ENCODE measurements at places on chromosomes 1 and 21.

DNA sequence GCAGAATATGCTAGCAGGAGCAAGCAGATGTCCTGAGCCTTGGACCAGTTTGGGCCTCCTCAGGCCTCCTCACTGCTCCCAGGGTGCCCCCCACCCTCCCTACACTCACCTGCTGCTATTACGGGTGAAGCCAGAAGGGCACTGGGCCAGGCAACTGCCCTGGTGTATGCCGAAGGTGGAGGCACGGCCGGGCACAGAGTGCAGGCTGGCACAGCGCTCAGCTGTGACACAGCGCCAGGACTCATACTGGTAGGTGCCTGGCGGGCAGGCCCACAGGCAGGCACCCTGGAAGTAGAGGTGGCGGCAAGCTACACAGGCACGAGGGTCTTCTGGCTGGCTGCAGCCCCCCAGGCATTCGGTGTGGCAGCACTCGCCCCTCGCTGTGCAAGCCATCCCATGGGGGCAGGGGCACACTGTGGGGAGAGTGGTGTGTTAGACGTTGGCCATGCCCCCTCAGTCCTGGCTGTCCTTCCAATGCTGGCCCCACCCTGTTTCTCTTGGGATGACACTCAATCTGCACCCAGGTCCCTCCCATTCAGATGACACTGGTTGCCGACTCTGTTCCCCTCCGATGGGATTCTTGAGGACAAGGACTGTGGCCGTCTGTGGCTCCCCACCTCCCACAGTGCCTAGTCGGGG, 7.0 kb downstream of the INSRR start:
- no peak for DNase-seq

GRCh38 chr1:214067853-214068703, 80.3 kb downstream of the PROX1 start:
- no peak for DNase-seq

DNA sequence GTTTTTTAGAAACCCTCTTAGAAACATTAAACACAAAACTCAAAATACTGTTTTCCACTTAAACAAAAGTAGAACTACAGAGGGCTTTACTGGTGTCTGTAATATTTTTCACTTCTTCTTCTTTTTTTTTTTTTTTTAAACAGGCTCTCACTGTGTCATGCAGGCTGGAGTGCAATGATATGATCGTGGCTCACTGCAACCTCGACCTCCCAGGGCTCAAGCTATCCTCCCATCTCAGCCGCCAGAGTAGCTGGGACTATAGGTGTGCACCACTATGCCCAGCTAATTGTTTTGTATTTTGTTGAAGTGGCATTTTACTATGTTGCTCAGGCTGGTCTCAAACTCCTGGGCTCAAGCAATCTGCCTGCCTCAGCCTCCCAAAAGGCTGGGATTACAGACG, 194.8 kb downstream of the DAB1 start:
- DNase-seq: no peak

GRCh38 chr21:44450402-44450801, 4.9 kb upstream of the LRRC3 start:
- DNase-seq: no peak

DNA sequence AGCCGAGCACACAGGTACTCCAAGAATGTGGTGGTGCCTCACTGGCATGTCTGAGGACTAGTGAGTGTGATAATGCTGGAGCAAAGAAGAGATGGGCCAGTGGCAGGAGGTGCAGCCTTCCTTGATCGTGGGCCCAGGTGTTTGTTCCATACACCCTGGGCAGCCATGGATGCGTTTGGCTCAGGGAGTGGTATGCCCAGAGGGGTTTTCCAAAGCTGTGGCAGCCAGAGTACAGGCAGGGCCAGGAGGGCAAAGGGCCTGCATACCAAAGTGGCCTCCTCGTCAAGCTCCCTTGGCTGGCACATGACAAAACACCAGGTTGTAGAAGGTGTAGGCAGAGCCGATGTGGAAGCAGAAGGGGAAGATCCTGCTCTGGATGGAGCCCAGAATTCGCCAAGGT, 19.0 kb downstream of the PARS2 start:
- no peak for DNase-seq

DNA sequence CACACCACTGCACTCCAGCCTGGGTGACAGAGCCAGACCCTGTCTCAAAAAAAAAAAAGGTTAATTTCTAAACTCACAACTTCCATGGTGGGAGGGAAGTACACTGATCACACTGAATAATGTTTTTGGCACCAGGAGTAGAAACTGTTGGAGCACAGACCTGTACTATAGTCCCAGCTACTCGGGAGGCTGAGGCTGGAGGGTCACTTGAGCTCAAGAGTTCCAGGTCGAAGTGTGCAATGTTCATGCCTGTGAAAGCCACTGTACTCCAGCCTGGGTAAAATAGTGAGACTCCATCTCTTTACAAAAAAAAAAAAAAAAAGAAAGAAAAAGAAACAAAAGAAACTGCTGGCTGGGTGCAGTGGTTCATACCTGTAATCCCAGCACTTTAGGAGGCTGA, 35.3 kb downstream of the TMEM50B start:
- DNase-seq: no peak

- DNase-seq: peak; percentile 56
These were observed 62.7 kb upstream of the IPO9 start for GRCh38 chr1:201766131-201766866.

GRCh38 chr1:173426057-173426456, 51.1 kb upstream of the PRDX6 start:
- no peak for DNase-seq

GRCh38 chr1:151568626-151569088, 28.5 kb downstream of the TUFT1 start:
- DNase-seq: no peak

DNA sequence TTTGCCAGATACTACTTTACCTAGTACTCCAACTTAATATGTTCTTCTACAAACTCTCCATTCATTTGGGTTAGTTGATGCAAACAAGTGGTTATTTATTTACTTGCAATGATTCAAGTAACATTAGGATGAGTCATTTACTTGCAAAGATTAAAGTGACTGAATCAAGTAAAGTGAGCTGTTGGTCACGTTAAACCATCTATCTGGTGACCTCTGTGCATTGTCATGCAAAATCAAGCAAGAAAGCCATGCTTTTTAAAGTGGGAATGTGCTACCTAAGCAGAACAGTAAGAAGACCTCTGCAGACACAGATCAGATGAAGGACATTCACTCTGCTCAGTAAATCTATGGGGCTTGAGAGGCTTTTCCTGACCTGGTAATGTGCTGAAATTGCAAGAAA, 254.7 kb downstream of the LRRIQ3 start:
- no peak for DNase-seq

DNA sequence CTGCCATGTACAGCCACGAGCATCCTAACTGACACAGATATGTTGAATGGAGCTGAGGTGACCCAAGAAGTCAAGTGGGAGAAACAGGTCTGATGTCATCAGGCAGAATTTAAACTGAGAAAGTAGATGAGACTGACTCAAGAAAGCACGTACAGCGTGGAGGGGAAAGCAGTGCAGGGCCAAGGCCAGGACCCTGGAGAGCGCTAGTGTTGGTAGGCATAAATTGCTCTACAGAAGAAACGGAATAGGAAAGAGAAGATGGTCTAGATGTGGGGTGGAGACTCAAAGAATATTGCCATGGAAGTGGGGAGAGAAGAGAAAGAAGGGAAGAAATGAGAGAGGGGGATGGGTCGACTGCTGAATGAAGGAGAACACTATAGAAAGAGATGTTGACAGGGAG, 45.3 kb upstream of the GJB5 start:
- no peak for DNase-seq

DNA sequence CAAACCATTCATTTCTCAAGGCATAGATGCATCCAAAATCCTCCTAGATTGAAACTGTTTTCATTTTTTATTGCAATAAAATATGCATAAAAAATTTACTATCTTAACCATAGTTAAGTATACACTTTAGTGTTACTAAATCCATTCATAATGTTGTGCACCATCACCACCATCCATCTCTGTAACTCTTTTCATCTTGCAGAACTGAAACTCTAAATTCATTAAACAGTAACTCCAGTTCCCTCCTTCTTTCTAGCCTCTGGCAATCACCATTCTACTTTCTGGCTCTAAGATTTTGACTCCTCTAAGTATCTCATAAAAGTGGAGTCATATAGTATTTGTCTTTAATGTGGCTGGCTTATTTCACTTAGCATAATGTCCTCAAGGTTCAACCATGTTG, 236.8 kb downstream of the SMYD3 start:
- no peak for DNase-seq

DNA sequence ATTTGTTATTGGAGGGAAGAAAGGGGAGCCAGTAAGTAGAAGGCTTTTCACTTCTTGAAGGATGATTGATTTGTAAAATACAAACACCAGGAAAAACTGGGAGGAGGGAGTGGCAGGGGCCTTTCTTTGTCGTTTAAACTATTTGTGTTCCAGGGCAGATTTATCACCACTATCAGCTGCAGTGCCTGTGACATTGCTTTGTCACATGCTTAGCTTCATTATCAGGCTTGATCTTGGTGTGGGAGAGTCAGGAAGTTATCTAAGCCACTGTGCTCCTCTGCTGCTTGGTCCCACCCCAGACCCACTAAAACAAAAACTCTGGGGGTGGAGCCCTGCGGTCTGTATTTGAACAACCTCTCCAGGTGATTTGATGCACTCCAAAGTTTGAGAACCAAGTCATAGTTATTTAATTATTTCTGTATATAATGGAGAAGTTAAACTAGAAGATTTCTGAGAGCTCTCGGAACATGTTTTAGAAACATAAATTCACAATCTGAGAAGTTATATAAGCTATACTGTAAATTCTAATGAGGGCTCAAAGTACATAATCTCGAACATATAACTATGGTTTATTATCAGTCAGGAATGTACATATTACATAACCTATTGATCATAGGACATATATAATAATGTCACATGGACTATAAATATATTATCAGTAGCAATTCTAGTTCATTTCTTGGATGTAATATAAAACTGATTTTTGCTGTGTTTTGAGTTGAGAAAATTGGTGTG, 87.9 kb downstream of the CDC14A start:
- peak; percentile 69 for DNase-seq

- peak; percentile 72 for DNase-seq
These were observed 18.1 kb downstream of the KNCN start for GRCh38 chr1:46533179-46533864.

- no peak for DNase-seq
These were observed 26.1 kb upstream of the RGL1 start for GRCh38 chr1:183778568-183779433.

DNA sequence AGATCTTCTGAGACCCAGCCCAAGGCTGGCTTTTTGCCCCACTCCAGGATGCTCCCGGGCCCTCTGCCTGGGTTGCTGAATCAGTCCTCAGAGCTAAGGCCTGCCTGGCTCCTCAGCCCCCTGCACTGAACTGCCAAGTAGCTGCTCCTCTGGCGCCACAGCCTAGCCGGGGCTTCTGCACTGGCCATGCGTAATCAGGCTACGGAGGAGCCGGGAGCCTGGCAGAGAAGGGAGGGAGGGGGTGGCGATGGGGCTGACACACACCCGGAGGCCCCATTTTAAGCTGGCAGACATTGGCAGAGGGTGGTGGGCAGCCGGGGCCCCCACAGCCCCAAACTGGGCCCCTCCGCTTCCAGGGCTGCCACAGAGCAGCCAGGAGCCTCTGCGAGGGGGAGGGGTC, 38.7 kb downstream of the ALPL start:
- DNase-seq: no peak

- no peak for DNase-seq
These were observed 616.7 kb downstream of the NPHP4 start for GRCh38 chr1:5375481-5375880.

DNA sequence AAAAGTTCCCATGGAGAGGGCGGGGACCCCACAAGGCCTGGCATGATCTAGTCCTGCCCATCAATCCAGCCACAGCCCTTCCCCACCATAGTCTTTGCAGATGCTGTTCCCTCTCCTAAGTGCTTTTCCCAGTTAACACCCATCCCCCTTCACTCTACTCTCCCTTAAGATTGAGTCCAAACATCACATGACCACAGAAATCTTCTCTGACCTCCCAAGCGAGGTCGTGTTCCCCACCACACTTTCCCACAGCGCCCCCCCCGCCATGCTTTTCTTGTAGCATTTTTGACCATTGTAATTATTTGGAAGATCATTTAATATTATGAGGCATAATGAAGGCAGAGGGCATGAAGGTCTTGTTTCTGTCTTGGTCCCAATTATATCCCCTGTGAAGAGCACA, 4.3 kb upstream of the HSPG2 start:
- no peak for DNase-seq

GRCh38 chr1:56569661-56570060, 9.7 kb downstream of the PLPP3 start:
- DNase-seq: peak; percentile 22

- DNase-seq: no peak
These were observed at the start of gene PODN for GRCh38 chr1:53061859-53062707. Gene PODN, plus strand, starts transcription at chr1:53062213. Its CDS starts 7,643 bp downstream, at chr1:53069856.

GRCh38 chr21:44304877-44305293, 5.0 kb downstream of the PFKL start:
- DNase-seq: peak; percentile 86

DNA sequence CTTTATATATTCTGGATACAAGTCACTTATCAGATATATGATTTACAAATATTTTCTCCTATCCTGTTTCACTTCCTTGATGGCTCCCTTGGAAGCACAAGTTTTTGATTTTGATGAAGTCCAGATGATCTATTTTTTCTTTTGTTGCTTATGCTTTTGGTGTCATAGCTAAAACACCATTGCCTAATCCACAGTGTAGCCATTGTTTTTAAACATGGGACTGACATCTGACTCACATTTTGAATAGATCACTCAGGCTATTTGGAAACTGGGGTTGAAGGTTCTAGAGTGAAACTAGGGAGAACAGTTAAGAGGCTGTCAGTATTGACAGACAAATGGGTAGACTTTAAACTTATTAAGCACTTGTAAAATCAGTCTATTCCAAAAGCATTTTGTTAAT, 16.6 kb downstream of the AK4 start:
- DNase-seq: no peak

DNA sequence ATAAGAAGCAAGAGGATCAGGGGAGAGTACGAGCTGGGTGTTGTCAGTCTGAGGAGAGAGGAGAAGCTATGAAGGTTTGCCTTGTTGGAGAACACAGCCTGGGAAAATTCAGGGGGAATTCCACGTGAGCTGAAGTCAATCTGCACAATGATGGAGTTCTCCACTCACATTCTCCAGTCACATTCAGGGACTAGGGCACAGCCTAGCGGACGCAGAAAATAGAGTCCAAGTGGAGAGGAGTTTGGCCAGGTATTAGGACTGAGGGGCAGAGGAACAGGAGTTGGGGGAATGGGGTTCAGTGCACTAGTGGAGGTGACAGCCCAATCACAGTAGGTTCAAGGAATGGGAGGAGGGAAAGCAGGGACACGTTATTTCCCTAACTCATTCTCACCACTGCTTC, 124.0 kb downstream of the KCNH1 start:
- no peak for DNase-seq

- no peak for DNase-seq
These were observed 595.6 kb upstream of the PKN2 start for GRCh38 chr1:88088481-88088880.
